Cortex of kidney (tissue), 1 donor: ENCODE measurements at places on chromosomes 2 and 18.

DNA sequence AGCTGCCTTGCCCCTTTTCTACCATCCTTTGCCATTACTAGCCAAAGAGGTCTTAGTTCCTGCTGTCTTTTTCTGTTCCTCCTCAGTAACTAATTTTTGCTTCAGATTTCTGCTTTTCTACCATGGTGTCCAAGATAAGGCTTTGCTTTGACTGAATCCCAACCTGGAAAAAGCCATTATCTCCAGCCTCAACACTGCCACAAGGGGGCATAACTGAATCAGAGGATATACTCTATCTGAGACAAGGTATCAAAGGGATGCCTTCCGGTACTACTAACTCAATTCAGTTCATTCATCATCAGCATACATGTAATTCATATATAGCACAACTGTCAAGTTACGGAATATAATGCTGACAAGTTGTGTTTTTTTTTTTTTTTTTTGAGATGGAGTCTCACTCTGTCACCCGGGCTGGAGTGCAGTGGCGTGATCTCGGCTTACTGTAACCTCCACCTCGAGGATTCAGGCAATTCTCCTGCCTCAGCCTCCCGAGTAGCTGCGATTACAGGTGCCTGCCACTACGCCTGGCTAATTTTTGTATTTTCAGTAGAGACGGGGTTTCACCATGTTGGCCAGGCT, 11.4 kb downstream of the OSGEPL1 start:
- no peak for DNase-seq

DNA sequence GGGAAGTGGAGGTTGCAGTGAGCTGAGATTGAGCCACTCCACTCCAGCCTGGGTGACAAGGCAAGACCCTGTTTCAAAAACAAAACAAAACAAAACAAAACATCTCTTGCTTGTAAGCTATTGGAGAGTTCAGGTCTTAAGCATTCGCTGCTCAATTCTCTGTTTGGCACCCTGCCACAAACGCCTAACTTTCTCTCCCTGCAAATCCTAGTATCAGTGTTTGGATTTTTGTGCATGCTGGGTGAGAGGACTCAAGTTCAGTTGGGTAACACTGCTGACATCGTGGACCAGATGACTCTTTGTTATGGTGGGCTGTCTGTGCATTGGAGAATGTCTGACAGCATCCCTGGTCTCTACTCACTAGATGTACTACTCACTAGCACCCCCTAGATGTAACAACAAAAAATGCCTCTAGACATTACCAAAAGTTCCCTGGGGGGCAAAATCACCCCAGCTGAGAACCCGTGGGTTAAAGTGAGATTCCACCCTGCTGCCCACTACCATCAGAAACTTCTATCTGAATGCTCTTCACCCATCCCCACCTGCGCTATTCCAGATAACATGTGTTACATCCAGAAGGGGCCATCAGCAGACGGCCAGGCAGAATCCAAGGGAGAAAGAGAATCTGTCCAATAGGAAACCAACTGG, 50.9 kb downstream of the CACNB4 start:
- no peak for DNase-seq

DNA sequence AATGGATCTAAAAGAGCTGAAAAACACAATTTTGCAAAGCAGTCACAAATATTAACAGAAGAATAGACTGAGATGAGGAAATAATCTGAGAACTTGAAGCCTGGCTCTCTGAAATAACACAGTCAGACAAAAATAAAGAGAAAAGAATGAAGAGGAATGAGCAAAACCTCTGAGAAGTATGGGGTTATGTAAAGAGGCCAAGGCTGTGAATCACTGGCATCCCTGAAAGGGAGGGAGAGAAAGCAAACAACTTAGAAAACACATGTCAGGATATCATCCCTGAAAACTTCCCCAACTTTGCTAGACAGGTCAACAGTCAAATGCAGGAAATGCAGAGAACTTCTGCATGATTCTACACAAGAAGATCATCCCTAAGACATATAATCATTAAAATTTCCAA, 73.5 kb upstream of the LHCGR start:
- no peak for DNase-seq

DNA sequence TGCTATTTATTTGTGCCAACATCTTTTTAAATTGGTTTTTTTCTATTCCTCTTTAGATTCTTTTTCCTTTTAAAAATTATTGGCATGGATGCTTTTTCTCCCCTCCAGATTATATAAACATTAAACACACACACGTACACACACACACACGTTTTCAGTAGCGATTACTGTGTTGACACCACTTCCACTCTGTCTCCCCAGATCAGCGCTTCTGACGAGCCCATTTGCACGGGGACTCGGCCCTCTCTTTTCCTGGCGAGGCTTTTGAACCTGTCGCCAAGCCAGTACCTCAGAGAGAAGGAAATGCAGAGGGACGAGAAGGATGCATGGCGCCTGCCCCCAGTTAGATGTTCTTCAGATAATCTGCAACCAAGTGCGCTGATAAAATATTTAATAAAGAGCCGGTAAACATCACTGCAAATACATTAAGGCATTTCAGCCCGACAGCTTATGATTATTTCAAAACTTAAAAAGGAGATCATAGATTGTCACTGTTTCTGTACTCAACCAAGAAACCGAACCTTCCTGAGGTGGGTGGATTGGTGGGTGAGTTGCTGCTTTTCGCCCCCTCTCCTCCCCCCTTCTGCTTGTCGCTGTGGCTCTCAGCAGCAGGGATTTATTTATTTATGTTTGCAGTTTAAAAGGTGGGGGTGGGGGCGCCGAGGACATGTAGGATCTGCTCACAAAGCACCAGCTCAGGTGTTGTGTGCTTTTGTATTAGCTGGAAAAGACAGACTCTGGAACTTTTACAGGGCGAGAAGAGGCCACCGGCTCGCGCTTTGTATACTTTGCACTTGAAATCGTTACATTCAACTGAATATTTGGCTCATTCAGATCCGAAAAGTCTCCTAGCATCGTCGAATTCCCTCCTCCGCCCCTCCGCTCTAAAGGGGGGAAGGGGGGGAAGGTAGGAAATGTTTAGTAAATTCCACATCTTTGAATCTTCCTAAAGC, 787 bp upstream of the TBR1 start:
- DNase-seq: no peak

DNA sequence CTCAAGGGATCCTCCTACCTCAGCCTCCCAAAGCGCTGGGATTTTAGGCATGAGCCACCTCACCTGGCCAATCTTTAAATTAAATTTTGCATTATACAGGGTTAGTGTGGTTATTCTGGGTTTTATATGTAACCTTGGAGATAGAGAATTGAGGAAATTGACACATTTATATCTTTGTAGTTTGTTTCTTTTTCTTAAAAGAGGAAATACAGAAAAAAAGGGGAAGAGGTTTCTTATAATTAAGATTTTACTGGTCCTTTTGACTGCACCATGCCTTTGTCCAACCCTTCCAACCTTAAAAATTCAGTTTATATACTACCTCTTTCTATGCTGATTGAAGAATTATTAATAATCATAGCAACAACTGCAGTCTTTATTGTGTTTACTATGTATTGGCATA, 210.1 kb upstream of the STON1 start:
- DNase-seq: no peak

DNA sequence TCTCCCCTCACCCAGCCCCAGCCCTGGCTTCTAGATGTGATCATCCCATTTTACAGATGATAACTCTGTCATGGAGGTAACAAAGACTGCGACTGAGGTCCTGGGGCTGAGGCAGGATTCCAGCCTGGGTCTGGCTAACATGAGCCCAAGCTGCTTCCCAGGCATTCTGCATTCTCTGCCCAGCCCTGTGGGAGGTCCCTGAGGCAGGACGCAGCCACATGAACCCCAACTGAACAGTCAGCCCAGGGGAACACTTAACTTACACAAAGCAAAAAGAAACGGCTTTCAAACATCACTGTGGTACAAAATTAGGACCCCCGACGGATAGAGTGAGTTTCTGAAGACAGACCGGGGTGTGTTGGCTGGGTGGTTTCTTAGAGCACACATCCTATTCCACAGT, 135.3 kb downstream of the ACKR3 start:
- no peak for DNase-seq
